ENCODE measurements at places on chromosomes 16 and 17.

GRCh38 chr17:2685696-2686095, 25.9 kb downstream of the CLUH start:
- no peak for DNase-seq

- no peak for DNase-seq
Measured at GRCh38 chr16:22641131-22641628, 130.5 kb downstream of the NPIPB5 start.

DNA sequence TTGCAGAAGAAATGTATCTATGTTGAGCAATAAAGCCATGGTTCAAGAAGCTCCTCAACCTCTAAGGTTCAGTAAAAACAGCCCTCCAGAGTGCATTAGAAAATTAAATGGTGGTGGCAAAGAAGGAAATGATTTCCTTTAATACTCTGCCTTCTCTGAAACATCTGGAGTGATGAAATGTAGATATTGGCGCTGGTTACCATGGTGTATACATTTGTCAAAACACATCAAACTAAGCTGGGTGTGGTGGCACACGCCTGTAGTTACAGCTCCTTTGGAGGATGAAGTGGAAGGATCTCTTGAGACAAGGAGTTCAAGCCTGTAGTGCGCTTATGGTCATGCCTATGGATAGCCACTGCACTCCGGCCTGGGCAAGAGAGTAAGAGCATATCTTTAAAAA, 6.0 kb downstream of the CAPNS2 start:
- DNase-seq: no peak

- no peak for DNase-seq
Measured at GRCh38 chr16:31223044-31223443, 6.1 kb upstream of the PYDC1 start.

- DNase-seq: no peak
Measured at GRCh38 chr16:85983064-85983463, 84.1 kb downstream of the IRF8 start.

- no peak for DNase-seq
Measured at GRCh38 chr17:43126911-43127290, 1.7 kb upstream of the BRCA1 start.

GRCh38 chr16:23807028-23807427, 28.8 kb upstream of the PRKCB start:
- DNase-seq: no peak

- no peak for DNase-seq
Measured at GRCh38 chr16:17387256-17387655, 83.5 kb downstream of the XYLT1 start.

- DNase-seq: no peak
Measured at GRCh38 chr16:71289732-71290062, 495 bp upstream of the CMTR2 start.

GRCh38 chr16:27398894-27399853, 2.8 kb upstream of the IL21R start:
- DNase-seq: no peak

Measured in stimulated activated CD8-positive, alpha-beta memory T cell treated with anti-CD3 and anti-CD28 coated beads, Interleukin-2, amount 100 ng/mL, for 48 hours (primary cell).